ENCODE measurements at places on chromosomes 5 and 9. TPM values are rescaled to one million over a fixed set of nuclear protein-coding genes. Genes with fewer than 3 reads are reported as not detected.

Gene MYMK
- total RNA-seq, result not detected

Gene ARHGEF28
- 120 TPM for total RNA-seq

Gene C5orf52
- not detected for total RNA-seq

Gene SPATA31E1
- not detected for total RNA-seq

Gene PNPLA7
- 0.22 TPM for total RNA-seq

Measured in thoracic aorta endothelial cell (primary cell).